RPMI7951 (cell line): ENCODE measurements at places on chromosomes 11 and 22.

- no peak for DNase-seq
These were observed 52.8 kb upstream of the SLC35C1 start for GRCh38 chr11:45752106-45752505.

- peak; percentile 47 for DNase-seq
These were observed 126.9 kb downstream of the APIP start for GRCh38 chr11:34789196-34789834.

DNA sequence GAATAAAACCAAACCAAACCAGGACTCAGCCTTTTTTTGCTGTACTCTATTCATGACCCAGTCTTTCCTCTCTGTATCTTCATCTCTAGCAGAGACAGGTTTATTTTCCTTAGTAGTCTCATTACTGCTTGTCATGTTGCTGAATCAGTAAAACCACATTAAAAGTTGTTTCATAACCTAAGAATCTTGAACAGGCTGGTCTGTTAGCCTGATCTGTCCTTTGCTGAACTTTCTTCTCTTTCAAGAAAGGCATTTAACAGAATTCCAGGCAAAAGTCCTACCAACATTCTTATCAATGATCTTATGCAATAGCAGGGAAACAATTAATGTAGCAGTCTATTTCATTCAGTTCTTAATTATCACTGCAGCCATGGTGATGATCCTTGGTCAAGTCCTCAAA is 197.7 kb downstream of the CASP12 start:
- no peak for DNase-seq

- peak; percentile 58 for DNase-seq
These were observed at the start of gene DLG2 for GRCh38 chr11:85627332-85627997. TSS of gene DLG2 (minus strand) at chr11:85627344.

DNA sequence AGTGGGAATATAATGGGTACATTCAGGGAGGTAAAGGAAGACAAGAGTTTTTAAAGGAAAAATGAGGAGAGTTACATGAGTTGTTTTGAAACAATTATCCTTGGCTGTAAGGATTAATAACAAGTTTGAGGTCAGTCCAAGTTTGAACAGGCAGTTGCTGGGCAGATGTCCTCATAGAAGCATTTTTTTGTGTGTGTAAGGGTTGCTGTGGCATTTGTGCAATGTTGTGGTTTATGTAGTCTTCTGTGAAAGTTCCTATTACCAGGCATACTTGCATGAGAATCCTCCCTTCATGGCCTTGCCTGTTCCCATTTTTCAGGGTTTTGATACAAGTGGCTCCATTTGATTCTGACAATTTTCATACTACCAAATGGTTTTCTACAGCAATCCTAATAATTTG is 400.2 kb downstream of the KCNA4 start:
- DNase-seq = peak; percentile 9

DNA sequence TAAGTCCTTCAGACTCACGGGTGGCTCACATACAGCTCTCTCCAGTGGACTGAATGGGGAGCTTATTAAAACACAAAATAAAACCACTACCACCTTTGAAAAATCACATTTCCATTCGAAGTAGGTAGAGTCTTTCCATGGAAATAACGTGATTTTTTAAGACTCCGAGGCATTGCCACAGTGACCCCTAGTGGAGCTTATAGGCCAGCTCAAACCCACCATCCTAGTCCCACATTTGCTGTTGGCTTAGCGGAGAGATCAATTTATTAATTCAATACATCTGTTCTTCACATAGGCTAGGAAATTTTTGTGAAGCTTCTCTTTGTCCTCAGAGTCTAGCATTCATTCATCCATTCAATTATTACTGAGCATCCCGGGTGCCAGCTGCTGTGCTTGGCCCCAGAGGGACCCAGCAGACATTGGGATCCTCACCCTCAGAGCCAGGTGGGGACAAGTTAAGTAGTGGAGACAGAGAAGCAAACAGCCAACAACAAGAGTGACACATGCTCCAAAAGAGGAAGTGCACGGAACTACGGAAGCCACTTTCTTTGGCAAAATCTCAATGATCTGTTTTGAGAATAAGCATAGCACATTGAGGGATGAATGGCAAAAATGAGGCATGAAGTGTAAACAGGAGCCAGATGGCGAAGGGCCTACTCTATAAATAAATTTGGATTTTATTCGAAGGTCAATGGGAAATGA is 10.2 kb upstream of the P4HA3 start:
- peak; percentile 64 for DNase-seq
